Cardiac muscle cell (in vitro differentiated cells and primary cell): ENCODE measurements at places on chromosomes 6 and 20. TPM values are rescaled to one million over a fixed set of nuclear protein-coding genes. Genes with fewer than 3 reads are reported as not detected.

The UCKL1 gene
- polyA plus RNA-seq, result 84.2 and 96.3 TPM in 2 replicates

DNA sequence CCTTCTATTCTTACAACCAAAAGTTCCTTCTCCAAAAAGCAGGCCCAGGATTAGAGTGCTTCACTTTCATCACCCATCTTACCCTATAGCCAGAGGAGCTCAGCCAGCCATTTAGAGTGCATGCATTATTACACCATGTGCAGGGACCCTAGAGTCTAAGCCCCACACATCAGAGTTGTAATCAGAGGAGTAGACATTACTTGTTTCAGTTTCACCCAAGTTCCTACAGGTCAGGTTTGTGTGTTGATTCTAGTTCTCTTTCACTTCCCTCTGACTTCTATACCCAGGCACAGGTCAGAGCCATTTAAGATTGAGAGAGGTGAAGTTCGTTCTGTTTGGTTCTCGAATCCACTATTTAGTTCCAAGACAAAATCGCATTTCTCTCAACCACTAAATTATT lies 16.3 kb upstream of the ARFGEF3 start:
- peaks cover 5% of the 10 kb centered on the region for H3K27me3 ChIP-seq
- no peak overlapping the region for H3K4me3 ChIP-seq
- no peak for DNase-seq
- no peaks in the 10 kb centered on the region for H3K4me1 ChIP-seq

DNA sequence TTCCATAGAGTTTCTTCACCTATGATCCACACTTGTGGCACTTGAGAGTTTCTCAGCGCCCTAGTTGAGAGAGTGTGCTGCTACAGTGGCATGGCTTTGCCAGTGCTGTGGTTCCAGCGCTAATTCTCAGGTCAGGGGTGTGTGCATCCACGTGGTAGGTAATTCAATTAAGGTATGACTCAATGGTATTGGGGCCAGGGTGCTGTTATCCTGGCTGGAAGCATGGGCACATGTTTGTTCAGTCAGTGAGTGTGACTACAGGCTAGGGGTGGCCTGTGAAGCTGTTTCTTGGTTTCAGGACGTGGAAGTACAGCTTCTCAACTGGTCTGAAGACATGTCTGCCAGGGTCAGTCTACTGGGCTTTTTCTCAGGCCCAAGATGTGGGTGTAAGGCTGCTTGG lies 3.0 kb upstream of the SEMG2 start:
- H3K4me1 ChIP-seq, result no peaks in the 10 kb centered on the region
- H3K27me3 ChIP-seq, result peaks cover 10% of the 10 kb centered on the region
- no peak for DNase-seq
- no peaks in the 10 kb centered on the region for H3K36me3 ChIP-seq
- H3K27ac ChIP-seq, result no peak overlapping the region

DNA sequence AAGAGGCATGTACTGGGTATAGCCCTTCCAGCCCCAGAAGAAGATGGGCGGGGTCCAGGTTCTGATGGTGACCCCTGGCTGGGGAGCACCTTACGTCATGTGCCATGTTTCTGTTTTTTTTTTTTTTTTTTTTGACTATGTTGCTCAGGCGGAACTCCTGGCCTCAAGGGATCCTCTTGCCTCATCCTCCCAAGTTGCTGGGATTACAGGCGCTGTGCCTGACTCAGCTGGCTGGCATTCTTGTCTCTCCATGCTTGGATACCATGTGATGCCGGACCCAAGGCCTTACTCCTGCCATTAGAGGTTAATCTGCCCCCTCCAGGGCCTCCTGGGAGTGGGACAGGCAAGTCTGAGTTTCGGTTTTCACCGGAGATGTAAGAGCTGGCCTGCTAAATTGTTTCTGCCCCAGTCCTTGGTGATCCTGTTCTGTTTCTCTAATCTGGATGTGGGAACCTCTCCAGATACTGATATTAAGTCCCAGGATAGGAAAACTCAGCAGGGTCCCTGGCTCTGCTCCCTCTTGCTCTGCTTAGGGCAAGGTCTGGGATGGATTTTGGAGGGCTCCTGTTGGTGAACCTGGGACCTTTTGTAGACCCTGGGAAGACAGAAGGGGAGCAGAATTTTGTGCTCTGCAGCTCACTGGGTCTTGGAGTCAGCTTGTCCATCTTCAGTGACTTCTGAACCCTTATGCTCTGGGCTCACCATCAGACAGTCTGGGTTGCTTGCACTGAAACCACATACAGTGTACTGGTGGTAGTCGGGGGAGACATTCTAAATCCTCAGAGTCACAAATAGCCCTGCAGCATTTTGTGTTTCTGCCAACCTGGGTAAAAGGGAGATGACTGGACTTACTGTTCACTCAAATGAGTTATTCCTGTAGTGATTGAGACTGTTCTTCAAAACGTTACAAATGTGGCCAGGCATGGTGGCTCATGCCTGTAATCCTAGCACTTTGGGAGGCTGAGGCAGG lies 45.1 kb downstream of the PTK7 start:
- H3K27ac ChIP-seq, result peak overlapping the region; percentile 63
- no peaks in the 10 kb centered on the region for H3K27me3 ChIP-seq
- DNase-seq, result no peak
- H3K4me1 ChIP-seq, result peaks cover 31% of the 10 kb centered on the region
- no peak overlapping the region for H3K4me3 ChIP-seq

- H3K36me3 ChIP-seq, result no peaks in the 10 kb centered on the region
- H3K4me3 ChIP-seq, result no peak overlapping the region
Observed at GRCh38 chr20:62589150-62589498, 53.2 kb upstream of the SLCO4A1 start.

The OPRL1 gene
- polyA plus RNA-seq, result 2.1 and 2.9 TPM in 2 replicates

- DNase-seq, result no peak
- no peaks in the 10 kb centered on the region for H3K36me3 ChIP-seq
- H3K4me3 ChIP-seq, result no peak overlapping the region
- H3K27me3 ChIP-seq, result no peaks in the 10 kb centered on the region
- no peak overlapping the region for H3K27ac ChIP-seq
- H3K4me1 ChIP-seq, result no peaks in the 10 kb centered on the region
Observed at GRCh38 chr6:104409913-104410312, 449.8 kb downstream of the HACE1 start.

The SPATA25 gene
- polyA plus RNA-seq, result 6.6 and 7.4 TPM in 2 replicates

DNA sequence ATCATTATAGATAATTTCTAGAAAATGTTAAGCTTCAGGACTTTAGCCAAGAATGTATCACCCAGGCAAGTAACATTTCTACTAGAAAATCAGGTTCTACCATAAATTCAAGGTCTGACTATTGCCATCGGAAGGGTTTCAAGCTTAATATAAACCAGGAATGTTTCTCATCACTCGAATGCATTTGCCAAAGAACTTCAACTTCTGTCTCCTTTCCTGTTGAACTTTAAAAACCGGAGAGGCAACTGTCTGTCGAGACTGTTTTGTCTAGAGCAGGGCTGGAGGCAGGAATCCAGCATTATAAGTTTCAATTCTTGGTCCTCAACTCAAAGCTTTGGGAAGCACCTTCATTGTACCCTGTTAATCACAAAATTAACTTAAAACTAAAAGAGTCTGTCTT lies 264.7 kb downstream of the ZNF217 start:
- H3K27me3 ChIP-seq, result no peaks in the 10 kb centered on the region
- no peak overlapping the region for H3K4me3 ChIP-seq
- DNase-seq, result no peak

The STMND1 gene
- not detected in 2 replicates for polyA plus RNA-seq

DNA sequence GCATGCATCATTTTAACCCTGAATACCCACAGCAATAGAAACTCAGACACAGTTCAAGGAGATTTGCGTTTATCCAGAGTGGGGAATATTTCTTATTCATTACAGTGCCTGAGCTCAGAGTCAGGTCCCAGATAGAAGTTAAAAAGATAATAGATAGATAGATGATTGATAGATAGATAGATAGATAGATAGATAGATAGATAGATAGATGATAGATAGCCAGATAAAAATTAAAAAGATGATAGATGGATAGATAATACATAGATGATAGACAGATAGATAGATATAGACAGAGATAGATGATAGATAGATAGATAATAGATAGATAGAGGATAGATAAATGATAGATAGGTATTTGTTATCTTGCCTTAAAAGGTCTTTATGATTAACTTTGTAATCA lies 184.7 kb downstream of the MYLK4 start:
- no peak overlapping the region for H3K4me3 ChIP-seq
- H3K36me3 ChIP-seq, result no peaks in the 10 kb centered on the region
- H3K4me1 ChIP-seq, result peaks cover 10% of the 10 kb centered on the region
- DNase-seq, result no peak
- no peak overlapping the region for H3K27ac ChIP-seq
- H3K27me3 ChIP-seq, result no peaks in the 10 kb centered on the region

The AVP gene
- polyA plus RNA-seq, result not detected in 2 replicates

The ACTL10 gene
- 1.3 and 2.2 TPM in 2 replicates for polyA plus RNA-seq

DNA sequence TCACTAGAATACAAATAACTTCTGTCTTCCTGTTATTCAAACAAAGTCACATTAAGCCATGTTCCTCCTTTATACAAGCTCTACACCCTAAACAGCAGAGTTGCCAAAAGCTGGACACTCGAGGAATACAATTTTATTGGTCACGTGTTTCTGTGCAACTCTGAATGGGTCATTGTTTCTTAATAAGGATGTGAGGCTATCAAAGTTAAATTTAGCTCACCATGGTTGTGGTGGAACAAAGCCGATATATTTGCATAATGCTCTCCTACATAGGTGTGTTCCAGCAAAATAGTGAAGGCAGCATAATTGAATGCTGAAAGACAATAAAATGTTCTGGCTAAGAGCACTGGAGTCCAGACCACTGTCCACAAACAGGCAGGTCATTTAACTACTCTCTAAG lies 36.9 kb upstream of the CD2AP start:
- DNase-seq, result no peak
- H3K27ac ChIP-seq, result no peak overlapping the region
- no peak overlapping the region for H3K4me3 ChIP-seq
- H3K36me3 ChIP-seq, result no peaks in the 10 kb centered on the region

The COL9A1 gene
- polyA plus RNA-seq, result 11.2 and 20.6 TPM in 2 replicates

- no peak for DNase-seq
- H3K27me3 ChIP-seq, result no peaks in the 10 kb centered on the region
- H3K4me1 ChIP-seq, result no peaks in the 10 kb centered on the region
- H3K4me3 ChIP-seq, result no peak overlapping the region
Observed at GRCh38 chr6:72042088-72042487, 155.7 kb downstream of the RIMS1 start.

The ZBP1 gene
- polyA plus RNA-seq, result not detected in 2 replicates

- no peak overlapping the region for H3K4me3 ChIP-seq
- DNase-seq, result no peak
- no peaks in the 10 kb centered on the region for H3K36me3 ChIP-seq
- no peak overlapping the region for H3K27ac ChIP-seq
- no peaks in the 10 kb centered on the region for H3K27me3 ChIP-seq
Observed at GRCh38 chr6:111685058-111685457, 79.4 kb upstream of the TRAF3IP2 start.

- no peak overlapping the region for H3K4me3 ChIP-seq
- no peak for DNase-seq
- no peaks in the 10 kb centered on the region for H3K27me3 ChIP-seq
- H3K27ac ChIP-seq, result no peak overlapping the region
- peaks cover 22% of the 10 kb centered on the region for H3K4me1 ChIP-seq
Observed at GRCh38 chr6:162478192-162478671, 249.3 kb downstream of the PRKN start.

DNA sequence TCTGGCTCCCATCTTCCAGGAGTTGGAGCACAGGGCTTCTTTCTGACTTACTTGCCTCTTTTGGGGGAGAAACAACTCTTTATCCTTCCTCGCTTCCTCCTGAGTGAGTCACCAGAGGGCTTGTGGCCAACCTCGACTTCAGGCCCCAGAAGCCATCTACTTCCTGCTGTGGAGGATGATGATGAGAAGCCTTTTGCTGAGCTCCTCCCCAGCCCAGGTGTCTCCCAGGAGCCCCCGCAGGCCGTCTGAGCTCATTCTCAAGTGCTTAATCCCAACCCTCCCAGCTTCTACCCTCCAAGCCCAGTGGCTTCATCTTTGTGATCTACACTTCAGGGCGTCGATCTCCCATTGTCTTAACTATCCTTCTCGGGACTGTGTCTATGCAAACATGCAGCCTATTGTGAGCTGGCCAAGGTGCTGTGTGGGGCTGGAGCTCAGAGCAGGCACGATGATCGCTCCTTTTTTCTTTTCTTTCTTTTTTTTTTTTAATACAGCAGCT lies 27.9 kb downstream of the SDCBP2 start:
- no peak overlapping the region for H3K27ac ChIP-seq
- no peaks in the 10 kb centered on the region for H3K4me1 ChIP-seq
- DNase-seq, result peak; percentile 74
- H3K36me3 ChIP-seq, result no peaks in the 10 kb centered on the region

DNA sequence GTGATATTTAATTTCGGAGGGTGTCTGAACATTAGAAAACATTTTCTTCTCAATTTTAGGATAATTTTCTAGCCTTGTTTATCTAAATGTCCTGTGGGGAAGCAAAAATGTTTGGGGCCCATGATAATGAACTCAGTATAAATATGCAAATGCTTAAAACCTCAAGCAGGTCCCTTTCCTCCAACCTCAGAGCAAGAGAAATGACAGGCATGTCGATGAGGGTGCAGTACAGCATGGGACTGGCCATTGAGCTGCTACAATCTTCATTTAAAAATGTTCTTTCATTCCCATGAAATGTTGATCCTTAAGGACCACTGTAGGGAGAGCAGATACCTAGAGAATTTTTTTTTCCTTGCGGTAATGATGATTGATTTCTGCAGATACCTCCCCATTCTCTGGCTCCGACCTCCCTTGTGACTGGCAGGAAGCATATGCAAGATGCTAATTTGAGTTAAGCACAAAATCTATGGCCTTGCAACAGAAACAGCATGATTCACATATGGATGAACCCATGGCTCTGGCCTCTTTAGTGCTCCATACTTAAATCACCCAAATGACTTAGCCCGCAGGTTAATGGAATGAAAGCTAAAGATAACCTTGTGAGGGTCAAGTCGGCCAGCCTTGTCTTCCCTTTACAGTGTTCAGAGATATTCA lies 243.3 kb downstream of the SOX4 start:
- DNase-seq, result no peak
- H3K36me3 ChIP-seq, result no peaks in the 10 kb centered on the region
- no peak overlapping the region for H3K4me3 ChIP-seq

- no peak overlapping the region for H3K4me3 ChIP-seq
- H3K36me3 ChIP-seq, result no peaks in the 10 kb centered on the region
- no peak for DNase-seq
- no peak overlapping the region for H3K27ac ChIP-seq
Observed at GRCh38 chr6:135555550-135555949, 58.0 kb upstream of the AHI1 start.

The MARCKS gene
- 193 and 195 TPM in 2 replicates for polyA plus RNA-seq

- H3K4me1 ChIP-seq, result peaks cover 23% of the 10 kb centered on the region
- peak overlapping the region; percentile 3 for H3K27ac ChIP-seq
- H3K27me3 ChIP-seq, result peaks cover 26% of the 10 kb centered on the region
Observed at GRCh38 chr6:36130667-36131510, 576 bp downstream of the MAPK13 start.

The EGFL8 gene
- 10.1 and 15.2 TPM in 2 replicates for polyA plus RNA-seq

The GPSM3 gene
- polyA plus RNA-seq, result 14.5 and 17.4 TPM in 2 replicates

- H3K27ac ChIP-seq, result no peak overlapping the region
- no peaks in the 10 kb centered on the region for H3K27me3 ChIP-seq
- peak; percentile 86 for DNase-seq
- no peaks in the 10 kb centered on the region for H3K36me3 ChIP-seq
- peaks cover 8% of the 10 kb centered on the region for H3K4me1 ChIP-seq
Observed at GRCh38 chr6:44630125-44631028, 242.9 kb downstream of the CDC5L start.

- no peak overlapping the region for H3K27ac ChIP-seq
- H3K27me3 ChIP-seq, result no peaks in the 10 kb centered on the region
- DNase-seq, result no peak
Observed at GRCh38 chr6:170057961-170058877, 232.7 kb downstream of the DLL1 start.

- H3K4me1 ChIP-seq, result no peaks in the 10 kb centered on the region
- H3K4me3 ChIP-seq, result no peak overlapping the region
- DNase-seq, result no peak
- no peaks in the 10 kb centered on the region for H3K36me3 ChIP-seq
- H3K27me3 ChIP-seq, result no peaks in the 10 kb centered on the region
Observed at GRCh38 chr6:130118236-130118635, 99.9 kb downstream of the L3MBTL3 start.
